ENCODE measurements at places on chromosomes 1 and 21. TPM values are rescaled to one million over a fixed set of nuclear protein-coding genes. Genes with fewer than 3 reads are reported as not detected.
A peak's percentile ranks its signal among the peaks of the same experiment; 100 is the strongest.

DNA sequence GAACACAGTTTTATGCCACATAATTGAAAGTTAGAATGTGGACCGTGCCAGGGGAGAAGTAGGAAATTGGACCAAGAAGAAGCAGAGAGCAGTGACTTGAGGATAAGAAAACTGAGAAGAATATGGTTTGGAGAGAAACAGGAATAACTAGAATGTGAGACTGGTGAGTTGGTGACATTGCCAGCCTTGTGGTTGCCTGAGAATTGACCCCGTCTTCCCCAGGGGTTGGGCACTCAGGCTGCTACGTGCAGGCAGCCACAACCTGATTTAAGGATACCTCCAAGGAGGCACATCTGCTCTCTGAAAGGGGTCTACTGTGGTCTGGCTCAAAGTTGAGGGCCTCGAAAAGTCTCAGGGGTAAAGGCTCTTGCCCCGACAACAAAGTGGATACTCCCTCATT is 112.1 kb upstream of the ARTN start:
- DNase-seq: no peak

GRCh38 chr1:209409780-209410179 is 173.7 kb upstream of the CAMK1G start:
- DNase-seq: no peak

GRCh38 chr1:87972811-87973210 is 644.1 kb downstream of the LMO4 start:
- DNase-seq: no peak

HRNR gene
- not detected for total RNA-seq

DNA sequence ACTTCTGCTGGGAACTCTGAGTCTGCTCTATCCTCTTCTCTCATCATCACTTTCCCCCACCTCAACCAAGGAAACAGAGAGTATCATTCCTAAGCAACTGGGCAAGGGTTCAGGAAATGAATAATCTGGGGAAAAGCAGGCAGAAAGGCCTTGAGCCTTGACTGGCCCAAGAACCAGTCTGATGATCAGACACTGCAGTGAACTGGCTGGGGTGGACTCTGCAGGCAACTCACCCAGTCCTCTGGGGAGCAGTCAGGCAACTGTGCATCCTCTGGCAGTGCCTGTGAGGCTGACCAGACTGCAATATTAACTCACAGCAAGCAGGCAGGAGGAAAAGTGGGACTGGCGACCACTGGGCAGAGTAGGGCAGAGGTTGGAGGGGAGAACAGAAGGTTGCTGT is 991 bp downstream of the ANKRD35 start:
- no peak for DNase-seq

GRCh38 chr21:42058631-42059111 is 12.4 kb upstream of the UMODL1 start:
- DNase-seq: no peak

DNA sequence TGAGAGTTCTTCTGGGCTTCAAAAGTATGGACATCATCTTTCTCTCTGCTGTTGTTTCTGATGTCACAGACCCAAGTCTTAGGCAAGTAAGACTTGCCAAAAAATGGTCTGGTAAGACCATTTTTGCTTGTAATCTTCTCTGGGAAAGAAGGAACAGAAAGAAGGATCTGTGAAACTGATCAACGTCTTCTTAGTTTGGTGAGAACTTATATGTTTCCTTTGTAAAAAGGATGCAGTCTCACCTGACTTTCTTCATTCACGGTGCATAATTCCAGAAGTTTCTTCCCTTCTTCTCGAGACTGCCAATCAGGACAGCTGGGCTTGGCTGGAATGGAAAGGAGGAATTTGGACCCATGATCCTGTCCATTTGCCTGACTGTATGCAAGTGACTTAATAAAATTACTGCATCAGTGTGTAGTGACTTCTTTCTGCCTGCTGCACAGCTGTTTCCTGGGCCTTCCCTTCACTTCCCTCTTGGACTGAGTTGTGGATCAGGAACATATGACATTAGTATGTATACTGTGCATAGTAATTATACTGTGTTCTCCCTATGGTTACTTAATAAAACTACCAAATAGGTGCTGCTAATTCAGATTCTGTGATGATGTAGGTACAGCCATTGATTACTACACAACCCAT is 7.6 kb upstream of the DENND1B start:
- no peak for DNase-seq

DNA sequence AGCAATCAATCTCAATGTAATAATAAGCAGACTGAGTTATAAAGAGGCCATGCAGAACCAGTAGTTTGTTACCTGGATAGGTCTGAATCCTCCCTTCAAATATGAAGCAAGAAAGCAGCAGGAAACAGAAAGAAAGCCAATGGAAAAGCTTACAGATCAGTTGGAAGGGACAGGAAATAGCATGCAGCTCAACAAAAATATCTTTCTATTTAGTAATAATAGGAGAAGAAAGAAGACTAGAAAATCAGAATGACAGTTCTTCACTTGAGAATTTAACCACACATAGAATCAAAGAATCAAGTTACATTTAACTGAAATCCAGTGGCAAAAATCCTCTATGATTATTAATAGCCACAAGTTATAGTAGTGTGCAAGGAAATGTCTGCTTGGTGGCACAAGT is 194.4 kb downstream of the EIF4G3 start:
- DNase-seq: no peak

DNA sequence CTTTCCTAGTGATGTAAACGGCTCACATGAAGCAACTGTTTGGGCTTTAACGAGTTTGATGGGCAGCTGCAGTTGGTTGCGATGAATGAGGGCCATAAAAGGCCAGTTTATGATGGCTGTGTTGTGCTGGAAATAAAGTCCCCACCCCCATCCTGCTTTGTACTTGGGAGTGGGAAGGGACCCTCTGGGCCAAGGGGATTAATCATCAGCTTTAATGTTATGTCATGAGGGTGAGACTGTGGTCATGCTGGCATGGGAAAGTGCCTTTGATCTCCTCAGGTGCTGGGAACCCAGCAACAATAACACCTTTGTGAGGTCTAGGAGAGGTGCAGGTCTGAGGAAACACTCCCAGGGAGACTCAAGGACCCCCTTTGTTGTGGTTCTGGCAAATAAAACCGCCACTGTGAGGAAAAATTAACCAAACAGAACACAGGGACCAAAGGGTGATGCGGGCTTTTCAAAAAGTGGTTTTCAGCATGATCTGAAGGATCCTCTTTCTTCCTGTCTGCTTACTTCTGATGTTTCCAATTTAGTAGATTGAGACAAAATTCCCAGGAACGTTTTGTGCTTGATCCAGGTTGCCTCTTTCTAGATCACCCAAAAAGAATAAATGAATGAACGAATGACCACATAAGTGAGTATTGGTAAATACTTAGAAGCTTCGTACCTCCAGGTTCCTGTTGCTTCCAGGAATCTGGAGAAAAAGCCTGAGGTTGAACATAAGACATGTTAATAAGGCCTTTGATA is 257.8 kb upstream of the HOOK1 start:
- DNase-seq: no peak

- no peak for DNase-seq
These were observed 43.6 kb upstream of the WNT2B start for GRCh38 chr1:112465122-112465521.

SEC16B gene
- 3.9 TPM for total RNA-seq

LCE2A gene
- not detected for total RNA-seq

CFHR5 gene
- total RNA-seq: not detected

SPRR3 gene
- not detected for total RNA-seq

GRCh38 chr1:19665186-19665495 is 466 bp downstream of the HTR6 start:
- no peak for DNase-seq

DNA sequence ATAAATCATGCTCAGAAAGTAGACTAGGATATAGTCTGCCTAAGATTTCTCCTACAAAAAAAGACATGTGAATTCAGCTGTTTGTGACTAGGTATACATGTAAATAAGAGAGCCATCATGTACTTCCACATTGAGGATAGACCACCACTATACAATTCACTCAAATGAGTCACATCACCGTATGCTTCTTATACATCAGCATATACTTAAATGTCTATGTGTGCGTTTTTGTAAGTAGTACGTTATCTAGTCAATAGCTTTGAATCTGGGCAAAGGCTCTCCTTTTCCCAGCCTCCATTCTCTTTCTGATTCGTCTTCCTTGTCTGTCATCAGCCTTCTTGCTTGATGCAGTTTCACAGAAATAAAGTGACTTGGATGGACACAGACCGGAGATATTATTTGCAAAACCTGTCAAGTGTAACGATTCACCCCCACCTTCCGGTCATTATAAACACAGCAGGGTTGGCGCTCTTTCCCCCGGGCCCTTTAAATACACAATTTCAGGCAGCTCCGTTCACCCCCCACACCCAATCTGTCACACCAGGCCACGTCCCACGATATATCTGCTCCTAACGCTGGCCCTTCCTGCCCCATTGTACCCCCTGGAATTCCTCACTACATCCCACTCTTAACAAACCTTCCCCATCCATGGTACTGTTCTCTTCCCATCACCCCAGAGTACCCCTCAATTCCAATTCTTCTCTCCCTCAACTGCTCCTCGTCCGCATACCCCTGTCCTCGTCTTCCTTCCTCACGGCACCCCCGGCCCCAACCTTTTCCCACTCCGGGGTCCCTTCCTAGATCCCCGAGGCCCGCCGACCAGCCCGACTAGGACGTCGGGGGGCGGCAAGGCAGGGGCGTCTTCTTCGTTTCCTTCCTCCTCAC is 636 bp downstream of the VAMP4 start:
- DNase-seq: peak; percentile 24

DNA sequence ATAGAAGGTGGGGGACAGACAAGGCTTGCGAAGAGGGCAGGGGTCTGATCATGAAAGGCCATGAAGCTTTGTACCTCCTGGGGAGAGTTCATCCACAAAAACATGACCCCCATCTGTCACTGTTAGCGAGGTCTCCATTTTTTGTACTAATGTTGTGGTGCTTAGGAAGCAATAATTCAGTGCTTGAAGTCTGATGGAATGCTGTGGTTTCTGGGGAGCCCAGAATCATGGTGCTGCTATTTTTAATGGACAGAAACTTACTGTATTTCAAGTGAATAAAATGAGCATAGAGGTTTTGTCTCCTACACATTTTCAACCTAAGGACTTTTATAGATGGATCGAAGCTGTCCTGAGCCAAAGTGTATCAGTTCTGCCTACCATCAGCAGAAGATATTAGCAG is 28.2 kb upstream of the RGL1 start:
- DNase-seq: no peak

- DNase-seq: no peak
These were observed 65.5 kb upstream of the CR1L start for GRCh38 chr1:207579436-207579799.

DNA sequence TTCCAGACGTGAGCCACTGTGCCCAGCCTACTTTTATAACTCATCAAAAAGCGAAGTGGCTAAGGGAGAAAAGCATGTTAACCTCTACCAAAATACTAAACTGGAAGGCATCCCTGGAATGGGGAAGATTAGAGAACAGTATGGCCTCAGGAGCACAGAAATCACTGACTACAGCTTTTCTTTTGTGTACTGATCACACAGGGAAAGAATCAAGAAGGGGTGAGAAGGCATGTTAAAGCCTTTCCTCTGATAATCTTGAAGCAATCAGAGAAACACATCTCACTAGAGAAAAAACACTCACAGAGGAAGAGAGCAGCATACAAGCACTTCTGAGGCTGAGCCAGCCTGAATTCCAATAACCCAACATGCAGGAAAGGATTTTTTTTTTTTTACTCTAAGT is 10.7 kb downstream of the PCAT6 start:
- no peak for DNase-seq

KCNQ4 gene
- 0.36 TPM for total RNA-seq

GRCh38 chr1:33435096-33435820 is 4.4 kb upstream of the PHC2 start:
- DNase-seq: no peak

- no peak for DNase-seq
These were observed 14.5 kb upstream of the NRIP1 start for GRCh38 chr21:15079269-15079668.

DCDC2B gene
- total RNA-seq: not detected

CYP2J2 gene
- 0.25 TPM for total RNA-seq

DNA sequence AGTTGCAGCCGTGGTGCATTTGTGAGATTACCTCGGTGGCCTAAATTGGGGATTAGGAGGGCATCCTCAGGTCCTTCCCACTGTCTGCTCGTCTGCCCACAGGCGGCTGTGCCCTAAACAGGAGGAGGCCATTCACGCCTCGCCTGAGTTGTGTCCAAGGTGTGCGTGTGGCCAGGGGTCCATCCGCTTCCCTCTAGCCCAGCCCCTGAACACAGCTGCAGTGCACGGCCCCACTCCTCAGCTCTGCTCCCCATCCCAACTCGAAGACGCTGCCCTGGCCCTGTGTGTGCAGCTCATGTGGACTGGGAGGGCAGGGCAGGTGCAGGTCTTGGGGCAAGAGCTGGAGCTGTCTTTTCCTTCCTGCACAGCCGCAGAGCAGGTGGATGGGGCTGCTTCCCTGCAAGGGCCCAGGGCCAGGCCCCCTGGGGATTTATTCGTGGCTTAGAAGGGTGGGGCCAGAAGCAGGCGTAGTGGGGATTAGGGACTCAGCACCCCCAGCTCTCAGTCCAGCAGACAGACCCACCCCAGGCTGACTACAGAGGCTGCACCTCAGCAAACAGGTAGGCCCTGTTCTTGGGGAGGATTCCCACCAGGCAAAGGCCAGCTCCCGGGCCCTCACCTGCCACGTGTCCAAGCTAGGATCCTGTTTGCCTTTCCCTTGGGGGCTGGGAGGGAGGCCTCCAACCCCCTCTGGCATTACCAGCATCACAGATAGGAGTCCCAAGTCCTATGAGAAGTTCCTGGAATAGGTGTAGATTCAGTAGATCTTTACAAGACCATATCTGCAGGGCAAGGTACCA is 4.3 kb downstream of the GUK1 start:
- DNase-seq: peak; percentile 24

GRCh38 chr1:231950331-231951128 is 323.9 kb downstream of the DISC1 start:
- DNase-seq: no peak

- no peak for DNase-seq
These were observed 33.6 kb downstream of the GNAI3 start for GRCh38 chr1:109582021-109582420.

GRCh38 chr1:224718470-224719053 is 102.4 kb downstream of the CNIH3 start:
- no peak for DNase-seq

- peak; percentile 83 for DNase-seq
These were observed 79.1 kb downstream of the NDUFS5 start for GRCh38 chr1:39105061-39105840.

MLLT11 gene
- total RNA-seq: 9.5 TPM

HMGCS2 gene
- not detected for total RNA-seq

DNA sequence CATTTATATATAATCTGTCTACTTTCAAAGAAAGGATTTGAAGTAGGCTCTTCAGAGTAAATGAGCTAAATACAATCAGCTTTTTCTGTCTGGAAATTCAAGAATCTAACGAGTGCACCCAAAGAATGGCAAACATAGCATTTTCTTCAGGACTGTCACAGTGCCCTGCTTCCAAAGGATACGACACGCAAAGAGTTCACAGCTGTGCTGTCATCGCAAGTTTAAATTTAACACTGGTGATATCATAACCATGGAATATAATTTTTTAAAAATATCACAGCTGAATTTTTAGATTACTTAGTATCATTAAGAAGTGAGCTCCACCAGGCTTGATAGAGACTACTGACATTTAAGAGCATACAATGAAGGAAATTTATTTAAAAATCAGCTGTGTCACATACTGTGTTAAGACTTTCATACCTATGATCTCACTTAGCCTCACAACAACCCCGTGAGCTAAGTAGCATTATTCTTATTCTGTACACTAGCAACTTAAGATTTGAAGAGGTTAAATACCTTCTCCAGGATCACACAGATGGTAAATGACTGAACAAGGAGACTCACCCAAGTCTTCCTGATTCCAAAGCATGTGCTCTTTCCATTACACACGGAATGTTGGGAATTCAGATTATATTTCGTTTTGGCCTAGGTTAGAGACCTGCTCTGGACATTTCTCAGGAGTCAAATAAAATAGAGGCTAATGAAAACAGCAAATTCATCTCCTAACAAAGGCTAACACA is 46.2 kb upstream of the PRRX1 start:
- no peak for DNase-seq
